Activated naive CD8-positive, alpha-beta T cell treated with anti-CD3 and anti-CD28 coated beads, Interleukin-2, amount 10 ng/mL, durations not matched to agents 7 days and 5 days (primary cell): ENCODE measurements at places on chromosomes 5 and 9. TPM values are rescaled to one million over a fixed set of nuclear protein-coding genes. Genes with fewer than 3 reads are reported as not detected.

- DNase-seq = no peak
Measured at GRCh38 chr9:18829873-18830272, 203.1 kb downstream of the SAXO1 start.

DNA sequence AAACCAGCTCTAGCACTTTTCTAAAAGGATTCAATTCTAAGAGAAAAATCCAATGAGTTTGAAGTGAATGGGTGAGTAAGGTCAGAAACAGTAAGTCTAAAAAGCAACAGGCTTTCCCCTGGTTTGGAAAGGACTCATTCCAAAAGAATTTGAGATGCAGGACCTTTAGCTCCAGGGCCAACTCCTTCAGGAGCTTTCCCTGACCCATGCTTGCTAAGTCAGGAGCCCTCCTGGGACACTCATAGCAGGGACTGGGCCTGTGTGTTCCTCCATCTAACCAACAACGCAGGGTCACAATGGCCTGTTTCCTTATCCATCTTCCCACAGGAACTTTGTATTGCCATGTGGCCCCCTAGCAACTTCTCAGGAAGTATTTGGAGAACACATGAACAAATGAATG, 198.8 kb downstream of the FRMD3 start:
- no peak for DNase-seq

GRCh38 chr9:119794836-119795235, 425.6 kb upstream of the BRINP1 start:
- no peak for DNase-seq

DNA sequence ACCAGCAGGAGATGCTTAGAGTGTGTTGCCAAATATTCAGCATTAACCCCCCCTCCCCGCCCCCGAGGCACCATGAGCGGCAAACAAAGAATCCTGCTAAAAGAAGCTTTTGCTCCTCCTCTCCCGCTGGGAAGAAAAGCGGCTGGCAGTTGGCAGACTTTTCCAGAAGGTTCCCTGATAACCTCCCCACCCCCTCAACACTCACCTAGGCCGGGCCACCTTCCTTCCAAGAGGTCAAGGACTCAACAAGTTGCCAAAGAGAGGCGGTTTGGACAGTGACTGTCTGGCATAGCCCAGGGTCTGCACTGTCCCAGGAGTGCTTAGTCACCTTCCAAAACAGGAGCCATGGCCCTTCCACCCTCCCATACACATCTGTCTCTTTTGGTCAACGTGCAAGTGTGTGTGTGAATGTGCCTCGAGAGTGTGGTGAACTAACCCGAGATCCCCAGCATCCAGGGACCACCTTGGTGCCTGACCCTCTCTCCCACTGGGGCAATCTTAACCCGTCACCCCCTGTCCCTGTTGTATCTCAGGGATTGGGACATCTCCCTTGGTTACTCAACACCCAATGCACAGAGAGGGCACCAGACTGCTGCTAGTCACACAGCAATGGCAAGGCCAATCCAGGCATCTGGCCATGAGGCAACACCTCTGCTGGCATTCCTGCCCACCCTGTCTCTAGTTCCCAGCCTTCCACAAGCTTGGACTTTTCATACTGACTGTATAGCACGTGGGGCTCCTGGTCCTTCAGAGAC, 18.9 kb downstream of the CAMK2A start:
- DNase-seq = no peak

- no peak for DNase-seq
Measured at GRCh38 chr9:18775930-18776329, 257.1 kb downstream of the SAXO1 start.

GRCh38 chr9:128877852-128878251, 3.9 kb downstream of the KYAT1 start:
- no peak for DNase-seq

- no peak for DNase-seq
Measured at GRCh38 chr9:20349568-20349967, 272.7 kb downstream of the MLLT3 start.

DNA sequence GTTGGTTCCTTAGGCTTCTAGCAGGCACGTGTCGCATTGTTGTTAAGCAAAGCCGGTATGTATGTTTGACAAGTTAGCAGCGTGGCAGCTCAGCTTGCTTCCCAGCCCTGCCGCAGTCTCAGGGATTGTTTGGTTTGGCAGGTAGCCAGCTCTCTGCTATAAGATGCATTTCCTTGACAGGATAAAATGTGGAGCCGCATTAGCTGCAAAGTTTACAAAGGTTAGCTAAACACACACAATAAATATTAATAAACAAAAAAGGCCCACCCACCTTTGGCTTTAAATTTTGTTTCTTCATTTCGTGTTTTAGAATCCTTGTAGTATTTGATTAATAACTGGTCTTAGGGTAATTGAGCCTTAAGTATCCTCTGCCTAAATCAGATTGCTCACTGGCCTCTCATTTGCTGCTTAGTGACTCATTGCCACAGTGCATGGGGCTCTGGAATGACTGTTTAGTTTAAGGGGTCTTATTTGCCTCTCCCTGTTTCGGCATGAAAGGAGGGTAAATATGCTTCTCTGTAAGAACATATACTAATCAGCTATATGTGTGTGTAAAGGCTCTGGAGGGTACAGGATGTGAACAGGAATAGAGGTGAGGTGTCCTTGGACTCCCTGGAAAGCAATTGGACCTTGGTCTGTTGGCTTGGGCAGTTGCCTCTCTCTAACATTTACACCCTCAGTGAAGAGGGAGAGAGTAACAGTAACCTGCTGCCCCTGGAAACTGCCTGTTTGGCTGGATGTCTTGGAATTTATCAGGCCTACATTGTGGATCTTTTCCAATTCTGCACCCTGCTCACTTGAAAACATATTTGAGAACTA, 122.0 kb downstream of the GDNF start:
- DNase-seq = no peak

SOHLH1 gene
- not detected for total RNA-seq

BTNL3 gene
- not detected for total RNA-seq

LOX gene
- not detected for total RNA-seq

PCDHB15 gene
- 0.06 TPM for total RNA-seq
